ENCODE measurements at places on chromosomes 16 and 17. TPM values are rescaled to one million over a fixed set of nuclear protein-coding genes. Genes with fewer than 3 reads are reported as not detected.
A peak's percentile ranks its signal among the peaks of the same experiment; 100 is the strongest.

DNA sequence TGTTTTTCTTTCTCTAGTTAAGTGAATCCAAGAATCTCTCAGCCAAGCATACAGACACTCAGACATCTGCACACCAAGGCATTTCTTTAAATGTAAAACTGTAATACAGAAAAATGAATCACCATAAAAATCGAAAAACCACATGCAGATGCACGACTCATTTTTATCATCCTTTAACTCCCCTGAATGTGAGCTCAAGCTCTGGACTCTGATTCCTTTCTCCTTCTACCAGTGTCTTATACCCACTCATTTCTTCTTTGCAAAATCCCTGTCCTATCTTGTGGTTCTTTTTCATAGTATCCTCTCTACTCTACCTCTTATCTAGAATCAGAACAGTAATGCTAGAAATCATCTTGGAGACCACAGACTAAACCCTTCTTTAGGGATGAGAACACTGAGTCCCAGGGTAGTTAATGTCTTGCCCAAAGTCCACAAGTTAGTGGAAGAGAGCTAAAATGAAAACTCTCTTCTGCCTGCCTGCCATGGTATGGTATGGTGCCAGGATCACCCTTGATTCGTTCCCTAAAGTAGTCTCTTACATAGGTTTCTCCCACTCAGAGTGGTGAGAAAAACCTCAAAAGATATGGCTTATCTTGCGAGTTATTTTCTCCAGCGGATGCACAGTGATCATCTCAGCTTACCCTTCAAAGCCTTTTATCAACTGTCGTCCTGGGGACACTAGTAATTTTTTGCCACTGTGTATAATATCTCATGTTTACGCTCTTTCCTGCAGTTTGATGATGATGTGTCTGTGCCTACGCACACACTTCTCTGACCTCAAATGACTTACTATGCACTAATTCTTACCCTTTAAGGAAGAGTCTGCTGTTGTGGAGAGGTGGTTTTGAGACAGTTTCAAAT lies 30.2 kb downstream of the BRD7 start:
- H3K27me3 ChIP-seq, result no peaks in the 10 kb centered on the region
- H3K36me3 ChIP-seq, result peaks cover 22% of the 10 kb centered on the region
- peaks cover 6% of the 10 kb centered on the region for H3K4me1 ChIP-seq
- H3K4me3 ChIP-seq, result no peak overlapping the region
- no peak for DNase-seq

DNA sequence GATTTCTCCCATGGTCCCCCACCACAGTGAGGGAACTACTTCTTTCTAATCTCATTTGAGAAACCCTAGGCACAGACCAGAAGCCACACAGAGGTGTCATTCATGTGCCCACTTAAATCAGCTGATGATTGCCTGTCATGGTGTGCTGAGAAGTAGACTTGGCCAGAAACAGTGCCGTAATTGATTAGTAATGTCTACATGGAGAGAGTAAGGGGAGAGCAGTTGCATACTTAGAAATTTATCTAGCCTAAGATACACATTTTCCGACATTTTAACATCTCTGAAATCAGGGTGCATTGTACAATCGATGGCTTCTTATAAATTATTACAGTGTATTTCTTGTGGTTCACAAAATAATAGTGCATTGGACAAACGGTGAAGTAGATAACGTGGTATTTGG lies 271.8 kb downstream of the IRF8 start:
- no peak overlapping the region for H3K4me3 ChIP-seq
- H3K27me3 ChIP-seq, result peaks cover 24% of the 10 kb centered on the region

- no peak overlapping the region for H3K4me3 ChIP-seq
- no peaks in the 10 kb centered on the region for H3K36me3 ChIP-seq
- H3K27ac ChIP-seq, result no peak overlapping the region
- no peak for DNase-seq
Observed at GRCh38 chr17:56807723-56808122, 26.0 kb downstream of the C17orf67 start.

- H3K36me3 ChIP-seq, result no peaks in the 10 kb centered on the region
- no peak for DNase-seq
- no peaks in the 10 kb centered on the region for H3K4me1 ChIP-seq
- H3K27ac ChIP-seq, result no peak overlapping the region
- no peak overlapping the region for H3K4me3 ChIP-seq
Observed at GRCh38 chr17:68175416-68175815, 72.4 kb upstream of the AMZ2 start.

DNA sequence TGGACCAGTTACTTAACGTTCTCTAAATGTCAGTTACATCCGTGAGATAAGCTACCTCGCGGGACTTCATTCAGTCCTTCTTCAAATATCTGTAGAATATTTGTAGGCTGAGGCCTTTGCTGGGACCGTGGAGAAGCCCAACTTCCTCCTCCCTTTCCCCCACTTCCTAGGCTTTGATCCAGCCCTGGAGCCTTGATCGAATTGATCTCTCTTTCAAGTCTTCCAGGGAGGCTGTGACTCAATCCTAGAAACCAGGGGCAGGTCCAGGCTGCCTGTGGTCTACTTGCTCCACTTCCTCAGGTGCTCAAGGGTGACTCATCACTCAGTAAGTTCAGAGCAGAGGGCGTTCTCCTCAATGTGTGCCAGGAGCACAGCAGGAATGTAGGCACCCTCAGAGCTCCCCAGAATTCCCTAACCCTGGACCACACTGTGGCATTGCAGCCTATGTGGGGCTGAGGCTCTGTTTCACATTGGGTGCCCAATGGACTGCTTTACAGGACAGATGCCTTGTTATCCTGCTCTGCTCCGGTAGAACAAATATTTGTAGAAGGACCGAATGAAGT lies 11.2 kb upstream of the CEP20 start:
- no peak for DNase-seq
- no peaks in the 10 kb centered on the region for H3K36me3 ChIP-seq
- H3K27ac ChIP-seq, result no peak overlapping the region
- no peaks in the 10 kb centered on the region for H3K27me3 ChIP-seq
- no peaks in the 10 kb centered on the region for H3K4me1 ChIP-seq
- no peak overlapping the region for H3K4me3 ChIP-seq

DNA sequence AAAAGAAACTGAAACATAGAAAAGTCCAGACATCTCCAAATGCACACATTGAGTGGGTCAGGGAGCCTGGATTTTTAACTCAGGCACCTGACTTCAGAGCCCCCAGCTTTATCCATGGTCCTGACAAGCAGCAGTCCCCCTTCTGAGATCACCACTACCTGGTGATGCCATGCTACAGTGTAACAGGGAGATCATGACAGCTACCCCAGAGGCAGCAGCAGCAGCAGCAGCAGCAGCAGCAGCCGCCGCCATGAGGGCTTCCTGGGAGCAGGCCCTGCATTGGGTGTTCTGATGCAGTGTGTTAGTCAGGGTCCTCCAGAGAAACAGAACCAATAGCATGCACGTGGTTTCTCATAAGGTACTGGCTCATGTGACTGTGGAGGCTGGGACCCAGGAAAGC lies 198.6 kb upstream of the SALL1 start:
- DNase-seq, result no peak
- no peaks in the 10 kb centered on the region for H3K27me3 ChIP-seq
- no peaks in the 10 kb centered on the region for H3K36me3 ChIP-seq
- no peak overlapping the region for H3K27ac ChIP-seq

DNA sequence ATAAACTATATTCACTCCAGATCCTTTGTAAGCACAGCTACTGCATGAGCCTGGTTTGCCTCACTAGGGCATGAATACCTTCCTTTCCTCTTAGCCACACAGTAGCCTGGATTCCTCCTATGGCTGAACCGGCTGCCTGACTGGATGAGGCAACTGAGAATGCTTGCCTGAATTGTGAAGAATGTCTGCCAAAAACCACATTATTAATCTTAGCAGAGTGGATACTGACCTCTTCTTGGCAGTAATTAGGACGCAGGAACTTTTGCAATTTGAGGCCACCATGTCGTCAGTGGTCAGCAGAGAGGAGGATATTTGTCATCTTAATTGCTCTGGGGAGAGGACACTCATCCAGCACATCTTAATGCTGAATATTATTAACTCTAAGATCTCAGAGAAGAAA lies 651.8 kb upstream of the GOT2 start:
- no peak for DNase-seq
- H3K4me1 ChIP-seq, result no peaks in the 10 kb centered on the region
- H3K27ac ChIP-seq, result no peak overlapping the region
- no peaks in the 10 kb centered on the region for H3K27me3 ChIP-seq
- H3K4me3 ChIP-seq, result no peak overlapping the region
- H3K36me3 ChIP-seq, result no peaks in the 10 kb centered on the region

GRCh38 chr17:66301367-66301863 lies 998 bp upstream of the PRKCA start:
- H3K4me3 ChIP-seq, result peak overlapping the region; percentile 82
- H3K27me3 ChIP-seq, result peaks cover 74% of the 10 kb centered on the region
- H3K27ac ChIP-seq, result no peak overlapping the region
- no peaks in the 10 kb centered on the region for H3K36me3 ChIP-seq
- H3K4me1 ChIP-seq, result peaks cover 27% of the 10 kb centered on the region

The KRT36 gene
- not detected for total RNA-seq

The UMOD gene
- not detected for total RNA-seq

The ZNF207 gene
- 214 TPM for total RNA-seq

The AANAT gene
- total RNA-seq, result not detected

Measured in neural progenitor cell (in vitro differentiated cells).